ENCODE measurements at places on chromosomes 1 and 21. TPM values are rescaled to one million over a fixed set of nuclear protein-coding genes. Genes with fewer than 3 reads are reported as not detected.

DNA sequence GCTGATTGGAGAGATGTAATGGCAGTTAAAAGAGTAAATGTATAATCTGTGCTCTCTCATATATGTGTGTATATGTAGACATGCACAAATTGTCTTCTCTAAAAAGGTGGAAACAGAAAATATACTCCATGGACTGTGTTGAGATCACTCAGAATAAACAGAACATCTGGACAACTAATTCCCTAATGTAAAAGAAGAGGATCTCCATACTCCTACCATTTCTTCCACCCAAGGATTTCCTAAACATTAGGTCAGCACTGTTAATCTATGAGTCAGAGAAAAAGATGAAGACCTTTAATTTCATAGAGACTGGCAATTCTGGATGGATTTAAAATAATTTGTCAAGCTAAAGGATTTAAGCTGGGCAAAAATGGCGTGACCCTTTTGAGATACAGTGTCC is 80.1 kb downstream of the ESRRG start:
- no peak for DNase-seq

Gene TMEM54
- polyA plus RNA-seq, result 7.9 TPM

- no peak for DNase-seq
These were observed 30.0 kb downstream of the SLC27A3 start for GRCh38 chr1:153805042-153805745.

GRCh38 chr1:244234009-244234643 is 183.0 kb downstream of the ZBTB18 start:
- DNase-seq, result no peak

GRCh38 chr1:81020506-81020905 is 780.2 kb upstream of the ADGRL2 start:
- DNase-seq, result no peak

Gene KLHDC9
- 17.6 TPM for polyA plus RNA-seq

DNA sequence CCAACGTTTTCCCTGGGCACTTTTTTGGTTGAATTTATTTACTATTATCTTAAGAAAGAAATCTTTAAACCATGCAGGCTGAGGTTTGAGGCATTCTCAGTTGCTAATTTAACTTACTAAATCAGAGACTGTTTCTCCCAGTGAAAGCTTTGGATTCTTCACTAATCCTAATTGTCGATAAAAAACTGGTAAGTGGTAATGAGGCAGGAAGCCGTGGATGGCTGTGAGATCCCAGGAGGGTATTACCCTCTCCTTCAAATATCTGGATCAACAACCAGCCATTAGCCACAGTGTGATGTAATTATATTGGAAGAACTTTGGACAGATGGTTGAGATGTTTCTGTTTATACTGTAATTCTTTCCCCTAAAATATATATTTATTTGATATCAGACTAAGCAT is 485.0 kb downstream of the DISC1 start:
- no peak for DNase-seq

GRCh38 chr21:39657091-39657689 is 44.5 kb downstream of the B3GALT5 start:
- DNase-seq, result no peak

Gene C1QA
- polyA plus RNA-seq, result 20.8 TPM

Gene ASPM
- polyA plus RNA-seq, result 25.5 TPM

DNA sequence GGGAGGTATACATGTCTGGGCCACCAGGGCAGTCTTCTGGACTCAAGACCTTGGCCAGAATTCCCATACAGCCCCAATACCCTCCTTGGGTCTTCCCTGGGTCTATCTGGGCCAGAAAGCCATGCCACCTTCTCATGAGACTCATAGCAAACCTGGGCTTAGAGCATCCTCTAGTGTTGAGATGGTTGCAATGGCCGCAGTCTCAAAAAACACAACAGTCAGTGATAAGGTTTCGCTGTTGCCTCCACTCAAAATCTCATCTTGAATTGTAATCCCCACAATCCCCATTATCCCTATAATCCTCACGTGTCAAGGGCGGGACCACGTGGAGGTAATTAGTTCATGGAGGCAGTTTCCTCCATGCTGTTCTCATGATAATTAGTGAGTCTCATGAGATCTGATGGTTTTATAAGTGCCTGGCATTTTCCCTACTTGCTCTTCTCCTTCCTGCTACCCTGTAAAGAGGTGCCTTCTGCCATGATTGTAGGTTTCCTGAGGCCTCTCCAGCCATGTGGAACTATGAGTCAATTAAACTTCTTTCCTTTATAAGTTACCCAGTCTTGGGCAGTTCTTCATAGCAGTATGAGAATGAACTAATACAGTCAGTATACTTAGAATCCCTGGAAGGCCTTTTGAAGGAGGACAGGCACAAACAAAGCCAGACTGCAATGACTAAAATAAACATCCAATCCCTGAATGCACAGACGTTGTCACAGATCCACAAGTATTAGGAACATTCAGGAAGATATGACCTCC is 77.0 kb downstream of the CTH start:
- DNase-seq, result no peak

GRCh38 chr1:153404768-153405167 is 11.6 kb upstream of the S100A7A start:
- DNase-seq, result no peak

GRCh38 chr21:15604413-15604812 is 125.4 kb upstream of the USP25 start:
- DNase-seq, result no peak

- DNase-seq, result no peak
These were observed 152.9 kb upstream of the EDN2 start for GRCh38 chr1:41637367-41637766.

Gene LDLRAD1
- 0.07 TPM for polyA plus RNA-seq

Gene CD52
- 5.0 TPM for polyA plus RNA-seq

Gene KCNA3
- polyA plus RNA-seq, result 0.13 TPM

GRCh38 chr1:108685529-108685928 is 6.6 kb upstream of the PRPF38B start:
- no peak for DNase-seq

Measured in renal cortex interstitium (tissue), 15 donors.